Neural crest cell (in vitro differentiated cells): ENCODE measurements at places on chromosomes 5 and 9. TPM values are rescaled to one million over a fixed set of nuclear protein-coding genes. Genes with fewer than 3 reads are reported as not detected.

Gene CATSPER3
- 0.36 and 0.54 TPM in 2 replicates for total RNA-seq

Gene HTR4
- not detected in 2 replicates for total RNA-seq

Gene SPATA31D4
- total RNA-seq: not detected in 2 replicates

Gene LECT2
- total RNA-seq: not detected in 2 replicates

GRCh38 chr5:116157902-116158301, 73.1 kb downstream of the COMMD10 start:
- DNase-seq: no peak

DNA sequence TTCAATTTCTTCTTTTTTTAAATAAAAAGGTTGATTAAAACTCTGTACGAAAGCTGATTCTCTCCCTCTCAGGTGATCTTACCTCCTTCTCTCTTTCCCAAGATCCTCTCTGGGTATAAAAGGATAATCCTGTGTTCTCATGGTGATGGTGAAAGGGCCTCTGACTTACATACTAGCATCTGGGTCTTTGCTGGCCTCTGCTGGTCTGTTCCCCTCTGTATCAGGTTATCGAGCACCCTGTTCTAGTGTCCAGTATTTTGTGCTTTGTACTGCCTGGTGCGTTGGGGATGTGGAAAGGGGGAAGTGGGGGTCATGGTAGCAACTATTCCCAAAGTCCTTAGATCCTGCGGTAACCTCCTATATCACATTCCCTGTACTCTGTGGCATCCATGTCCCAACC, 328.9 kb downstream of the NR2F1-AS1 start:
- DNase-seq: no peak

Gene MAMDC4
- total RNA-seq: 19.3 and 20.6 TPM in 2 replicates

GRCh38 chr5:82894716-82895115, 182.5 kb downstream of the TMEM167A start:
- DNase-seq: no peak

- DNase-seq: no peak
Measured at GRCh38 chr5:96566833-96567587, 95.2 kb upstream of the CAST start.

- no peak for DNase-seq
Measured at GRCh38 chr9:21121079-21121478, 20.6 kb downstream of the IFNW1 start.
